ENCODE measurements at places on chromosomes 5 and 9. TPM values are rescaled to one million over a fixed set of nuclear protein-coding genes. Genes with fewer than 3 reads are reported as not detected.

Gene RNF183
- not detected for total RNA-seq

Gene ITK
- 319 TPM for total RNA-seq

Gene PCDHB14
- not detected for total RNA-seq

Gene CFAP77
- total RNA-seq: not detected

Gene TUSC1
- total RNA-seq: not detected

DNA sequence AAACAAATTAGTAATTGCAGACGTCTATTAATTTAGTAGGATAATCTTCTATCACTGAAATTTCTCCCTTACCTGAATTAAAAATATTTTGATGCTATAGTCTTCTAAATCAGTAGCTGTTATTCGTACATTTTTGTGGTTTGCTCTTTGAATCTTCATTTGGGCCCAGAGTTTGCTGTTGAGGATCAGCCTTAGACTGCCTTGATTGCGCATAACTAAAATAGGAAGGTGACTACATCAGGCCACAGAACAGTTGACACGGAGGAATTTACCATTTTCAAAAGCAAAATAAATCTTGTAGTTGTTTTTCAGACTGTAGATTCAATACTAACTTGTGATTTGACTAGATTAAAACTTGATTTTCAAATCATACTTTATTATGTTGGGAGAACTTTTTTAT lies 11.8 kb upstream of the NADK2 start:
- peaks cover 35% of the 10 kb centered on the region for H3K27me3 ChIP-seq
- H3K27ac ChIP-seq: no peak overlapping the region
- H3K36me3 ChIP-seq: no peaks in the 10 kb centered on the region
- DNase-seq: no peak

- peaks cover 5% of the 10 kb centered on the region for H3K27me3 ChIP-seq
- H3K4me1 ChIP-seq: no peaks in the 10 kb centered on the region
- H3K36me3 ChIP-seq: no peaks in the 10 kb centered on the region
- no peak for DNase-seq
These were observed 329.6 kb downstream of the ADAMTS6 start for GRCh38 chr5:65152131-65152530.

GRCh38 chr5:168624850-168625364 lies 45.7 kb upstream of the PANK3 start:
- H3K4me1 ChIP-seq: no peaks in the 10 kb centered on the region
- H3K36me3 ChIP-seq: peaks cover 3% of the 10 kb centered on the region
- H3K4me3 ChIP-seq: no peak overlapping the region
- DNase-seq: no peak
- no peak overlapping the region for H3K27ac ChIP-seq
- peaks cover 6% of the 10 kb centered on the region for H3K27me3 ChIP-seq

- no peaks in the 10 kb centered on the region for H3K27me3 ChIP-seq
- peak overlapping the region; percentile 100 for H3K27ac ChIP-seq
- no peaks in the 10 kb centered on the region for H3K36me3 ChIP-seq
- DNase-seq: no peak
- H3K4me3 ChIP-seq: peak overlapping the region; percentile 91
These were observed 10.9 kb downstream of the FYB1 start for GRCh38 chr5:39208471-39208870.

GRCh38 chr9:5269249-5269715 lies 35.2 kb downstream of the RLN2 start:
- no peak overlapping the region for H3K27ac ChIP-seq
- H3K36me3 ChIP-seq: no peaks in the 10 kb centered on the region
- no peak for DNase-seq
- H3K4me1 ChIP-seq: peaks cover 8% of the 10 kb centered on the region

DNA sequence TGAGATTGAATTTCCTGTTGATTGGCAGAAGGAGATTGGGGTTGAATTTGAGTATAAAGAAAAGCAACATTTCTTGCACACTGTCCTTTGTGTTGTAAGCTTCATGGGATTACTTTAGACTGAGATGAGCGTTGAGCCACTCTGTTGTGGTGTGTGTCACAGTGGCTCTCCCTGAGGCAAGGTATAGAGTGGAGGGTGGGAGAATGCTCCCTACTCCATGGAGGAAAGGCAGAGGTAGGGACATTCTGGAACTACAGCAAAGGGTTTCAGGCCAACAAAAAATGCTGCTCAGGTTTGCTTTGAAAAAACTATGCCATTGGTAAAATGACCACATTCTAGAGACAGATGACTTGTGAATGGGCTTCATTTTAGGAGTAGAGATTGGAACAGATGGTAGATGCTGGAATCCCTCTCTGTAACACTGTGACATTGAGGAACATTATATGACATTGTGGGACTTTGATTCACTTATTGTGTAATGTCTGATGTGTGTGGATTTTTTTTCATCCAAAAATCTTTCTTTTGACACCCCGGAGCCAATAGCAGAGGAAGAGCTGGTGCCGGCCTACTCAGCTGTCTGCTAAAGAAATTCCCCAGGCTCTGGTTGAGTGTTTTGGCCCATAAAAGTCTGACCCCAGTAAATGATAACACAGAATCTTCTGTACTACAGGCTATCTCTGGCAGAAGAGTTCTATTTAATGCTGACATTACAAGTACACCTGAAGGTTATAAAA lies 6.2 kb upstream of the CEP120 start:
- H3K4me1 ChIP-seq: peaks cover 2% of the 10 kb centered on the region
- no peak overlapping the region for H3K4me3 ChIP-seq
- no peak for DNase-seq
- no peak overlapping the region for H3K27ac ChIP-seq
- H3K27me3 ChIP-seq: peaks cover 16% of the 10 kb centered on the region
- H3K36me3 ChIP-seq: no peaks in the 10 kb centered on the region

GRCh38 chr9:78542491-78543181 lies 245.7 kb downstream of the PSAT1 start:
- DNase-seq: no peak
- H3K36me3 ChIP-seq: no peaks in the 10 kb centered on the region
- H3K4me3 ChIP-seq: no peak overlapping the region

DNA sequence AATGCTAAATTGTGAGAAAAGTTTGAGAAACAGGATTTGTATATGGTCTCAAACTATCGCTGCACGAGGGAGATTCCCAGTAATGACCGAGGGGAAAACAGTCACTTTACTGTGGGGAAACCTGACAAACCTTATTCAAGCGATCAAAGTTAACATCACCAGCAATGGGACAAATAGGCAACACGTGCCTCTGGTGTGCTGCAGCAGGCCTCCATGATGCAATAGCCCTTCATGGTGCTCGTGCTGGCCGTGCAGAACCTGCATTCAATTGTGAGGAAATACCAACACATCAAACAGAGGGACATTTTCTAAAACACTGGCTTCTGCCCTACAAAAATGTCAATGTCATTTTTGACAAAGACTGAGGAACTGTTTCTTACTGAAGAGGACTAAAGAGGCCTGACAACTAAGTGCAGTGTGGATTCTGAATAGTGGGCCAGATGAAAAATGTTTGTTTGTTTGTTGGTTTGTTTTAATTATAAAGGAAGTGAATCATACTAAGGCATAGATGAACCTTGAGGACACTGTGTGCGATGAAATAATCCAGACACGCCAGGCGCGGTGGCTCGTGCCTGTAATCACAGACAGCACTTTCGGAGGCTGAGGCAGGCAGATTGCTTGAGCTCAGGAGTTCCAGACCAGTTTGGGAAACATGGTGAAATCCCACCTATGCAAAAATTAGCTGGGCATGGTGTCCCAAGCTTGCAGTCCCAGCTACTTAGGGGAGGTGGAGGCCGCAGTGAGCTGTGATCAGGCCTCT lies 17.6 kb upstream of the MARCHF6 start:
- peaks cover 17% of the 10 kb centered on the region for H3K4me1 ChIP-seq
- no peak for DNase-seq
- H3K27ac ChIP-seq: no peak overlapping the region
- peaks cover 15% of the 10 kb centered on the region for H3K36me3 ChIP-seq
- no peak overlapping the region for H3K4me3 ChIP-seq

DNA sequence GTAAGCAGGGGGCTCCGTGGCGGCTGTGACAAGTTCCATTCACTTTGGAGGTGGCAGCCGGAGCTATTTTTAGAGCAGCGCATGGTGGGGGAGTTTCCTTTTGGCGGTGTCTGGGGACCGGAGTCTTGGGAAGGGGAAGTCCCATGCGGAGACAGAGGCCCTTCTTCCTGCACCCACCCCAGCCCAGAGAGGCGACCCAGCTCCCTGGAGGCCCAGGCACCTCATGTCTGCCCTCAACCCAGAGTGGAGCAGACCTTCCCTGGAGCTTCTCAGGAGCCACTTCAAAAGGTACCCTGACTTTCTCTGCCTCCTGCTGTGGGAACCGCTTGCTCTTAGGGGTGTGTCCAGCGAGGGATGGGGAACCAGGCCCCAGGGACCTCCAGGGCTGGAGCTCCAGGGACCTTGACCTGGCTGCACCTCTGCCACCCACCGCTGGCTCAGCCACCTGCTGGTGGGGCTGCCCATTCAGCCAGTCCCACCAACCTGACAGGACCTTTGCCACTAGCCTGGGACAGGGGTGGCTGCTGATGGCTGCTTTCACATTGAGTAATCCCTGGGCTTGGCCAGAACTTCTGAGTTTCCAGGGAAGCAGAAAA lies 34.1 kb downstream of the NEK6 start:
- H3K36me3 ChIP-seq: no peaks in the 10 kb centered on the region
- H3K27me3 ChIP-seq: no peaks in the 10 kb centered on the region
- H3K4me1 ChIP-seq: peaks cover 14% of the 10 kb centered on the region
- no peak for DNase-seq
- peak overlapping the region; percentile 72 for H3K27ac ChIP-seq
- H3K4me3 ChIP-seq: no peak overlapping the region

GRCh38 chr5:62326702-62327101 lies 20.7 kb downstream of the KIF2A start:
- peak overlapping the region; percentile 86 for H3K27ac ChIP-seq
- H3K36me3 ChIP-seq: no peaks in the 10 kb centered on the region
- H3K27me3 ChIP-seq: no peaks in the 10 kb centered on the region
- H3K4me3 ChIP-seq: peak overlapping the region; percentile 62

- no peak for DNase-seq
- peak overlapping the region; percentile 97 for H3K4me3 ChIP-seq
- no peak overlapping the region for H3K27ac ChIP-seq
- H3K4me1 ChIP-seq: peaks cover 15% of the 10 kb centered on the region
- H3K27me3 ChIP-seq: peaks cover 13% of the 10 kb centered on the region
- peaks cover 2% of the 10 kb centered on the region for H3K36me3 ChIP-seq
These were observed 1.8 kb downstream of the CDKN2B-AS1 start for GRCh38 chr9:21996438-21996837.

DNA sequence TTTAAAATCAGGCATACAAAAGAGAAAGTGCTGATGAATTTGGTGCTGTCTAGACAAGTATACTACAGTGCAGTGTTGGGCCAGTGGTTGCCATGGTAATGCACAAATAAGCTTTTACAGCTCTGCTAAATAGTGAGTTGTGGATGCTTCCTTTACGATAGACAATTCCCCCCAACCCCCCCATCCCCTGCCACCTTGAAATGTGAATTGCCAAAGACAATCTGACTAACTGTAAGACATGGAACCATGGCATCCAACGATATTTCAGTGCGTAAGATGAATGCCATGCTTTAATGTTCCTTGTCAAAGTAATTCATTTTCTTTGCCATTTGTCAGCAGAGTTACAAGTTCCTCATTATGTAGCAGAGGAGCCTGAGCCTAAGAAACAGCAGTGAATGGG lies 91.5 kb upstream of the NREP start:
- DNase-seq: no peak
- H3K36me3 ChIP-seq: no peaks in the 10 kb centered on the region
- H3K27me3 ChIP-seq: peaks cover 18% of the 10 kb centered on the region
- H3K4me3 ChIP-seq: no peak overlapping the region
- H3K4me1 ChIP-seq: no peaks in the 10 kb centered on the region

DNA sequence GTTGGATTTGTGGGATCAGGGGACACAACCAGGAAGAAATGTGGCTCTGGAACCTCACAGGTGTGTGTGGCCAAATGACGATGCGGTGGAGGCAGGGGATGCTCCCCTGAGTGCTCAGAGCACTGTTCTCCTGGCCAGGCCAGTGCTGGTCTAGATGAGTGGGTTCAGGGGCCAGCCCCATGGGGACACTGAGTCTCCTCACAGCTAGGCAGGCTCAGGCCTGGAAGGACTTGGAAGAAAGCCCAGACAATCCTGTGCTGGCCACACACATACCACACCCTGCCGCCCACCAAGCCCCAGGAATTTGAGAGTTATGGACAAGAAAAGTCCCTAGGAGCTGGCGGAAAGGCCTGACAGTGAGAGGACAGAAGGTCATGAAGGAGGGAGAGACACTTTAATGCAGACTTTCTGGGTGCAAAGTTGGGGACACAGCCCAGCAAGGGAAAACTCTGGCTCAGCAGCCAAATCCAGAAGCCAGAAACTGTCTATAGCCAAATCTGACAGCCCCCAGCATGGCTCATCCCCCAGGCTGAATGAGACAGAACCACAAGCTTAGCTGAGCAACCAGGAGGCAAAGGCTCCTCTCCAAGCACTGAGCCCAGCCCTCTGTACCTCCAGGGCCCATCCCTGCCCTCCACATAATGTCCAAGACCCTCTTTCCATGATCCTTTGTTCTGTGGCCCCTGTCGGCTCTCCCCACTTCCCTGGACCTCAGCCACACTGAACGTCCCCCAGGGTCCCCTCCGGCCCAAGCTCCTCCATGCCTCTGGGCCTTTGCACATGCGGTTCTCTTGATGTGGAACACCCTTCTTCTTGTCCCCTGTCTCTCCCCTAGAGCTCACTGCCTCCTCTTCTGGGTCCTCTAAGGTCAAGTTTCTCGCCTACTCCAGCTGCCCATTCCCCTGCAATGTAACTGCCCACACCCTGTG lies 22.4 kb downstream of the LHX6 start:
- H3K27me3 ChIP-seq: peaks cover 46% of the 10 kb centered on the region
- DNase-seq: no peak
- H3K36me3 ChIP-seq: no peaks in the 10 kb centered on the region
- no peak overlapping the region for H3K4me3 ChIP-seq
- peaks cover 2% of the 10 kb centered on the region for H3K4me1 ChIP-seq

- H3K27ac ChIP-seq: peak overlapping the region; percentile 99
- peak overlapping the region; percentile 98 for H3K4me3 ChIP-seq
- peaks cover 58% of the 10 kb centered on the region for H3K4me1 ChIP-seq
- H3K27me3 ChIP-seq: no peaks in the 10 kb centered on the region
- DNase-seq: no peak
These were observed 5.9 kb downstream of the FAM78A start for GRCh38 chr9:131270171-131271015.

GRCh38 chr5:138461343-138462125 lies 3.7 kb upstream of the EGR1 start:
- H3K36me3 ChIP-seq: no peaks in the 10 kb centered on the region
- no peaks in the 10 kb centered on the region for H3K27me3 ChIP-seq
- H3K4me3 ChIP-seq: no peak overlapping the region

DNA sequence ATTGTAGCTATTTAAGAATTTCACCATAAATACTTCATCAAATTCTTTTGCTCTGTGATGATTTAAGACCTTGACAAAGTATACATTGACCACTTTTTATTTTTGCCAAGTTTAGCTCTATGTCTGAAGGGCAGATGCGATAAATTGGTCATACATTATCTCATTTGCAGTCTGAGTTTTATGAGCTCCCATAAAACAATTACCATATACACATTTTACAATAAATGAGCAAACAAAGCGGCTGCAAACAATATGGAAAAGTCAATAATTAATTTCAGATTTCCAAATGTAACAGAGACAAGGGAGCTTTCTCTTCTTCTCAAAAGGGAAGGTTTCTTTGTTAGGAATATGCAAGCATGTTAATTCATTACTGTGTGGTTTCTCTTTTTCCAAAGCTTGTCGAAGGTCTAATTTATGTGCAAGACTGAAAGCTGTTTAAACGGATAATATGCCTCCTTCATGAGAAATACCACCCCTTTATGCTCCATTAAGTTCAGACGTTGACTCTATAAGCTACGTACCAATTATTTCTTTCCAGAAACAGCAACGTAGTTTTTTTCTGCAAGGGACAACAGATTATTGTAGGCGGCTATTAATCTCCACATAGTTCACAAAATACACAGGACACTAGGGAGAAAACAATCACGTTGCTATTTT lies 7.0 kb upstream of the IZUMO3 start:
- no peak overlapping the region for H3K27ac ChIP-seq
- H3K4me3 ChIP-seq: no peak overlapping the region
- H3K4me1 ChIP-seq: no peaks in the 10 kb centered on the region
- no peaks in the 10 kb centered on the region for H3K27me3 ChIP-seq
- H3K36me3 ChIP-seq: no peaks in the 10 kb centered on the region
